ENCODE measurements at places on chromosomes 4 and X.

DNA sequence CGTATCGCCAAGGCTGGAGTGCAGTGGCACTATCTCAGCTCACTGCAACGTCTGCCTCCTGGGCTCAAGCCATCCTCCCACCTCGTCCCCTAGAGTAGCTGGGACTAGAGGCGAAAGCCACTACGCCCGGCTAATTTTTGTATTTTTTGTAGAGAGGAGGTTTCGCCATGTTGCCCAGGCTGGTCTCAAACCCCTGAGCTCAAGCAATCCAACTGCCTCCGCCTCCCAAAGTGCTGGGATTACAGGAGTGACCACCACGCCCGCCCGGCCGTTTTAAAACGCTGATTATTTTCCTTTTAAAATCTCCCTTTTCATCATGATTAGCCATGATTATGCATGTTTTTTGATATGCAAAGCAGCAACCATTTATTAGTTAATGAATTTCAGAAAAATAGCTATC, 2.2 kb downstream of the N4BP2 start:
- no peak for DNase-seq

GRCh38 chr4:6974138-6974848, 64.7 kb downstream of the TBC1D14 start:
- no peak for DNase-seq

GRCh38 chrX:47186096-47186740, 7.4 kb upstream of the UBA1 start:
- no peak for DNase-seq

DNA sequence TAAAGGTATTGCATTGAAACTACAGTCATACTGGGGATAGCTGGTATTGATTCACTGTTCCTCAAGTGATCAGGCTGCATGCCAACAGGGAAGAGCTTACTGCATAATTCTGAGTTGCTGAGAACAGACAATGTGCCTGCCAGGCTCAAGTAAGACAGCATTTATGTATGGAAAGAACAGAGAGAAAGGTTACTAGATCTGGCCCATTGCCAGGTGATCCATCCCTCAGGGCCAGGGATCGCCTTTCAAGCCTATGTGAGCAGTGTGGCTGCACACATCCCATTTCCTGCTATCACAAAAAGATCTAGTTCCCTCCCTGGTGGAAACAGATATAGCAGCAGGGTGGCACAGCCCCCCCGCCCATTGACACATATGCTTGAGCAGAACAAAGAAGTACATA, 254.0 kb downstream of the TMA16 start:
- no peak for DNase-seq

- no peak for DNase-seq
Observed at GRCh38 chrX:141220342-141221008, 21.8 kb downstream of the SPANXC start.

DNA sequence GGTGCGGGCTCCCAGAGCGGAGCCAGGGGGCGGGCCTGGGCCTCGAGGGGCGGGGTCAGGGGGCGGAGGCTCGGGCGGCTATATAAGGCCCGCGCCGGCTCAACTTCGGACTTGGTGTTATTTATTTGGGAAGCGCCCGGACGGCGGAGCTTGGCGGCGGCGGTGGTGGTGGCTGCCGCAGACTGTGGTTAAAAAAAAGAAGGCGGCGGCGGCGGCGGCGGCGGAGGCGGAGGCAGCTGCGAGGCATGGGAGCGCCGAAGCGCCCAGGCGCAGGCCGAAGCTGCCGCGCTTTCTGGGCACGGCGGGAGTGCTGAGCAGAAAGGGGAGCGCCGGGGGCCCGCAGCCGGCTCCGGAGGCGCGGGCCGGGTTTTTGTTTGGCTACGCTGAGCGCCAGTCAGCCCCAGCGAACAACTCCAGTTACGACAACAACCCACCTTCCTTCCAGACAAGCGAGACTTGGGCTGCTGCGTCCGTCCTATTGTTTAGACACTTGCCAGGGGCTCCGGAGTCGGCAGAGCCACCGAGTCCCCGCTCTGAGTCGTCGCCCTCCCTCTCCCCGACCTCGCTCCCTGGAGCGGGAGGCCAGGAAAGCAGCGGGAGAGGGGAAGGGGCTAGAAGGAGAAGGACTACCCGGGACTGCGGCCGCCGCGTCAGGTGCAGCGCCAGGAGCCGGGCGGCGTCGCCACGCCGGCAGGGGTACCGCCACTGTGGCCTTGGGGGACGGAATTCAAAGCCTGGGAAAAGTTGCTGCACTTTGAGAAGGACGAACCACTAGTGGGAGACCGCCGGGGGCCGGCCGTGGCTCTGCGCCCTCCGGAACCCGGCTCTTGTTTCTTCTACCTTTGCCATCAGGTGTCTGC, at the start of gene SLIT2:
SLIT2 (plus strand) TSS at position 110 of the 860 bp plus-strand sequence. CDS start 1,911 bp downstream, outside the sequence.
- DNase-seq, result peak; percentile 92

- DNase-seq, result no peak
Observed at GRCh38 chr4:125666635-125667034, 351.9 kb downstream of the FAT4 start.

GRCh38 chr4:158996669-158997074, 106.2 kb upstream of the RAPGEF2 start:
- no peak for DNase-seq

- no peak for DNase-seq
Observed at GRCh38 chr4:111283066-111283677, 660.3 kb upstream of the PITX2 start.

DNA sequence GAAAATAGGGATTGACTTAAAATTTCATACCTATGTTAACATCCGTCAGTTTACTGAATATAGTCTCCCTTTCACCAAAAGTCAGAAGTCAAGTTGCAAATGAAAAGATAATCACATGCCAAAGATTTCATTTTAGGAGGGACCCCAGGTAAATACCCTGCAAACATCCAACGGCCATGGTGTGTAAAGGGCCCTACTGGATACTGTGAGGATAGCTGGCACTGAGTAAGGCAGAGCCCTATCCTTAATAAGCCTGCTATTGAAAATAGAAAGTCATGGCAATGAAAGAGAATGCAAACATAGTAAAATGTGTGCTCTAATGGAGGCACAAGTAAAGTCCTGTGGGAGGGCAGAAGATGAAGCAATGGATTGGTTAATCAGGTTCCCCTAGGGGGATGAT, 20.9 kb downstream of the STK26 start:
- DNase-seq, result no peak

DNA sequence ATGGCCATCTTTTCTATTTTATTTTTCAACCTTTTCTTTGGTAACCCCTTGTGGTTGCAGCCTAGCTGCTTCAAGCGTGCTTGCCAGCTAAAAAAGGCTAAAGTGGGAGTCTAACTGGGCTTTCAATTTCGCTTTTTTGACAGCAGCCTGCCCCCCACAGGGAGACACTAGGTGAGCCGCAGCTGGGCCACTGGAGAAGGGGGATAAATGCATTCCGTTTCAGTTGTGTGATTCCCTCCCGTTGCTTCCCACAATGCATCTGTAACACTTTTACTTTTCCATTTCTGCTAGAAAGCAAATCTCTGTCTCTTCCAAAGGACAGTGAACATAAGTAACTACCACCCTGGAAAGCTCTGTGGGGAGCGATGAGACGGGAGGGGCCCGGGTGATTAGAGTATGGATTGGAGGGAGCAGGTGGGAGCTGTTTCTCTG, 86.3 kb upstream of the RAPGEF2 start:
- no peak for DNase-seq

DNA sequence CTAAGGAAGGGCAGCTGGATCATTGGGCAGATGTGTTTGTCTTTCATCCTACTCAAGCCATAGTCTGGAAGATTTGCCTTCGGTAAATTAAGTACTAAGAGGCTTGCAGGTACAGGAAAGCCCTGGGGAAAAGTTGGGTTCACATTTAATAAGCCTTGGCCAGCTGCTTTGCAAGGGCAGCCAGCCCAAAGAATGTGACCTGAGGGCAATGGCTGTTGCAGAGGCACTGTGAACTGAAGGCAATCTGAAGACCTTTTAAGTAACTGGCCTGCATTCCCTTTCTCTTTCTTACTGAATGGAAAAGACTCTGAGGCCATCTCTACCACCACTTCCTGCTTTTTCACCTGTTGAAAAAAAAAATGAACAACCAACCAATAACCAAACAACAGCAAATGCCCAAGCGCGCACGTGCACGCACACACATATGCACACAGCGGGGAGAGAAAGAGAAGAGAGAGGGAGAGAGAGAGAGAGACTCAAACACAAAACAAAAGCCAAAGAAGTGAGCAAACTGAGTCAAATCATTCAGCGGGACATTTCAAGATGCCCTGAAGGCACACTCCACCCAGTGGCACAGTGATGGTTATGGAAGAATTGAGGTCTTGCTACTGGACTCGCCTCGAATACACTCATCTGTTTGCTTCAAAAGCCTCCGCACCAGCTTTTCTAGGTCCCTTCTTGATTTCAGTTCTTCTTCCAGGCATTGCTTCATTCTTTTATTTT, 19.6 kb downstream of the CD40LG start:
- no peak for DNase-seq

DNA sequence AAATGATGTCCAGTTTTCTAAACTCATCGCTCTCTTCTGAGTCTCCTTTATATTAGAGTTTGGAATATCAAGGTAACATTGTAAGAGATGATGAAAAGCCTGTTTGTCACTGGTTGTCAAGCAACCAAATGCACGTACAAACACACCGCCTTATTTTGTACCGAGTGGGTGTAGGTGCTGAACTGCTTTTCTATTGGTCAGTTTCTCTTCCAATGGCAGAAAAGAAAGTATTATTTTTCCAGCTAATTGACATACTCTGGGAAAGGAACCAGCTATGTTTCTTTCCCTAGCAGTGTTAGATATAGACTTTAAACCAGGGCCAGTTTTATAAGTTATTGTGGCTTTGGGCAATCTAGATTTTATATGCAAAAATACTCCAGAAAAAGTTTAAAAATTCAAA, 6.6 kb upstream of the PPM1K start:
- no peak for DNase-seq

DNA sequence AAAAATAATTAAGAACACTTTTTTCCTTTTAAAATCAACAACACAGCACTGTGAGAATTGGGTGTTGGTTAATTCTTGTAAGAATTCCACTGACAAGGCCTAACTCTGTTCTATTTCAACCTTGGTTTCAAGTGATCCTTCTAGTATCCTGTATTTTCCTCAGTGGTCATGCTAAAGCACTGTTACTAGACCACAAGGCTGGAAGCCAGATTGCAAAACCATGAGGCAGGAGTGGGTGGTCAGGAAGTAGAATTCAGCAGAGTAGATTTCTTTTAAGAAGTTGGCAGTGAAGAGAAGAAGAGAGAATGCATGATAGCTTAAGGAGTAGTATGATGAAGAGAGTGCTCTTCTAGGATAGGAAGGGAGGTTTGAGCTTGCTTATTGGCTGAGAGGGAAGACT, 71.6 kb upstream of the LEF1 start:
- DNase-seq, result no peak

DNA sequence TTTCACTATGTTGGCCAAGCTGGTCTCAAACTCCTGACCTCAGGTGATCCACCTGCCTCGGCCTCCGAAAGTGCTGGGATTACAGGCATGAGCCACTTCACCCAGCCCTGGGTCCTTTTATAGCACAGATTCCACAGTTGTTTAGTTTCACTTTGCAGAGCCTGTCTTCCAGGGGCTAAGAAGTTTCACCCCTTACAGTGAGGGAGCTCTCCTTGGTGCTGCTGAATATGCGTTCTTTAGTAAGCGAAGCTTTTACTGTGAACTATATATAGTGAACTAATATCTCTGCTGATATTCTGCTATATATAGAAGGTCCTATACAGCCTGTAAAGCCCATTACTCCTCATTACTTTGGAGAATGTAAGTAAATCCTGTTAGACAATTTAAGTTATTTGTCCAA, 4.2 kb downstream of the TCEAL6 start:
- no peak for DNase-seq

DNA sequence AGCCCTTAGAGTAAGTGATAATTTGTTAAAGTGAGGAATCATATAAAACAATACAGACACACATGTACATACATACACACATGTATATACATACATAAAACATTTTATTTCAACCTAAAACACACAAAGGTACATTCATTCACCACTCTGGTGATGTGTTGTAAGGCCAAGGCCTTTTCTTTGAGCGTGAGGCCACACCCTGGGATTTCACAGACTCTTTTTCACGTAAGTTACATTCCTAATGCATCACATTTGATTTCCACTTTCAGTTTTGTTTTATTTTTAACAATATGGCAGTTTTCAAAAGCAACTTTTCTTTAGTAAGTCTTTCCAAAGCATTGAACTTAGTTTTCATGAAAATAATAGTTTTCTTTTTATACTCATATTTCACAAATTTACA, 170.7 kb downstream of the COL4A6 start:
- no peak for DNase-seq

DNA sequence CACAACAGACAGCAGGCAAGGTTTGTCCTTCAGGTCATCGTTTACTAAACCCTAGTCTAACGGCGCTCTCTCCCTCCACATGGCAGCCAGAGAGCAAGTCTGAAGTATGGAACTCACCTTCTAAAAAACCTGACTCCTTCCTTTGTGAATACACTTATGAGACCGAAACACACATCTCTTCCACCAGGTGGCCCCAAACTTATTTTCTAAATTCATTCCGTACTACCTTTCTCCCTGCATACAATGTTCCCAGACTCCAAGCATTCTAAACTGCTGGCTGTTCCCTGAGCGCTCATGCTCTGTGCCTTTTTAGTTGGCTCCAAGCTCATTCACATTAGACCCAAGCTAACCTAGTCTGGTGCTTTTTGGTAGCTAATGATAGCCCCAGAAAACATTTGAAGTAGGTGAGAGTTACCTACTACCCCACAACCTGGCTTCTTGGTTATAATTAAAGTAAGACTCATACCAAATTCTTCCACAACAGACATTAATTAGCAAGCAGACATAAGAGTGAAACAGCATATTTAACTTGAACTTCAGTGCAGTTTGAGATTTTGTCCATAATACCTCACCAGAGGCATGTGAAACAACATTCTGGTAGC, 67.6 kb upstream of the DCLK2 start:
- no peak for DNase-seq

GRCh38 chrX:65607070-65607742, 60.2 kb upstream of the MSN start:
- DNase-seq, result no peak

DNA sequence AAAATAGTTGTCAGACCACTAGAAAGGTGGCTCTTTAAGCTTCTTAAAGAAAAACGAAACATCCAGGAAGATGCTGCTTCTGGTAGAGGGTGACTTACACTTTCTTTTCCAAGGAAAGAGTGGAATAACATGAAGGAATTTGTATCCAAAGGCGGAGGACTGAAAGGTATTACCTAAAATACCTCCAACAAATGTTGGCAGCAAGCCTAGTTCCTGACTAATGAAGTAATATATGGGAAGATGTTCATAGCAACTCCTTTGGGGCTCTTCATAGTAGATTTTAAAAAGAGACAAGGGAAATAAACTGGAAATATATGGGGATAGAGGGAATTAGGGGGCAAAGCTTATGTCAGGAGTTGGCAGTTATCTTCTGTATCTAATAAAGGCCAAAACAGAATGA, 116.2 kb downstream of the AASDH start:
- no peak for DNase-seq

GRCh38 chr4:38177035-38177546, 216.9 kb downstream of the PTTG2 start:
- no peak for DNase-seq

GRCh38 chrX:68938244-68939004, 109.6 kb downstream of the EFNB1 start:
- peak; percentile 72 for DNase-seq
